ENCODE measurements at places on chromosomes 16 and 17.

DNA sequence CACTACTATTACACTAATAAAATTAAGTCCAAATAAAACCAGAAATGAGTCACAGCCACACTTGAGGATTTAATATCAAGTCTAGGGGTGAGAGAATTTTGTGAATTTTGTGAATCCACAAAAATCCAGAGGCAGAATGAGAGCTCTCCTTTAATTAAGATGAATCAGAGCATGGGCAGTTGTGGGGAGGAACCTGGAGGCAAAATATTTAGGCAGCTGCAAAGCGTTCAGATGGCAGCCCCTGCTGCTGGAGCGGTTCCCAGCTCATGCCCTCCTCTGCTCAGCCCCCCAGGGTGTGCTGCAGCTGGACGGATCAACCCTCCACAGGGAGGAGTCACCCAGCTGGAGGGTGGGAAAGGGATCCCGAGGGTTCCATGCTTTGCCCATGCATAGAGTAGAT, 43.4 kb upstream of the IRX6 start:
- DNase-seq = no peak

DNA sequence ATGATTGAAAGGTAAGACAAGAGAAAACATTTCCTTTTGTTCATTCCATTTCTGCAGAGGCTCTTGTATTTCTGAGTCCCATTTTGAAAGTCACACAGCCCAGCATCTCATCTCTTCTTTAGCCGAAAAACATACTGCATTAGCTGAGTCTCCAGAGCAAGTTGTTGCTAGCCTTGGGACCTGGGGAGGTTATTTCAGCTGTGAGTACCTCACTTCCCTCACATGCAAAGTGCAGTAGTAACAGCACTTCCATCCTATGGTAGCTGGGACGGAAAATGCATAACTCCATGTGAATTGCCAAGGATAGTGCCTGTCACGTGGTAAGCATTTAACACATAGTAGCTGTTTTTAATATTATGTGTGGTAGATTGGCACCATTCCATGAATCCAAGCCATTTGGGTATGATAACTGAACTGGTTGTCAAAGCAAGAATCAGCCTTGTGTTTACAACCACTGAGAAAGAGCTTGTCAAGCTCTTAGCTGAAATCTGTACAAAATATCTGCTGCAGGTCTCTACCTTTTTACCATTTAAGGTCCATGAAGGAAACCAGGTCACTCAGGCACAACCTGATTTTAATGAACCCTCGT, 345.7 kb downstream of the CDH13 start:
- no peak for DNase-seq

- no peak for DNase-seq
Observed at GRCh38 chr17:48995304-48995973, 1.7 kb upstream of the IGF2BP1 start.

DNA sequence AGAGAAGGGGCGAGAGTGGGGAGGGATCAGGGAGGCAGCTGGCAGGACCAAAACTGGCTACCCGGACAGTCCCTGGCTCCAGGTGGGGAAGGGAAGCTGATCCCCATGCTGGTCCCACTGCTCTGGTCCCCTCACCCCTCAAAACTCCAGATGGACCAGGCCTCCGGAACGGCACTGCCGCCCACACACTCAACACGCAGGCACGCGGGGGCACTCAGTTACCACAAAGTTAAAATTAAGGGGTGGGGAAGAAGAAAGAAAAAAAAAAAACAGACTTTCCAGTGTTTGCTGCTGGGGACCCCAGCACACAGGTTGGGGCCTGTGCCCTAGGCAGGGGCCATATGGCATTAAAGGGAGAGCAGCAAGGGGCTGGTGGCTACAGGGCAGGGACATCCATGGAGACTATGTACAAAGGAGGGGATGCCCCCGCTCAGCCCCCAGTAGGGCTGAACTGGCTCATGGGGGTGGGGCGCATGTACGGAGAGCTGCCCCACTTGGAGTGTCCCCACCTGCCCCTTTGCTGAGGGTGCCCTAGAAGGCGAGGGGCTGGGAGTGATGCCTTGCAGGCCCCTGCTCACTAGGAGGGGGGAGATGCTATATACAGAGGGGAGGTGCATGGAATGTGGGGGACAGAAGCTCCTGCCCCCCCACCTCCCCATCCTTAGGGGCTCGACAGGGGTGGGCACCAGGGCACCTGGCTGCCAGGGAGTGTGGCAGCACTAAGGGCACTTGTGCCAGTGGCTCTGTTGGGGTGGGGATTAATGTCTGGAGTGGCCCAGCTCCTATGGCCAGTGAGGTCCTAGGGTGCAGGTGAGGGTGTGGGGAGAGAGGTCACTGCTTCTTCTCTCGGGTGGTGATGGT, 5.6 kb downstream of the TP53I13 start:
- no peak for DNase-seq

DNA sequence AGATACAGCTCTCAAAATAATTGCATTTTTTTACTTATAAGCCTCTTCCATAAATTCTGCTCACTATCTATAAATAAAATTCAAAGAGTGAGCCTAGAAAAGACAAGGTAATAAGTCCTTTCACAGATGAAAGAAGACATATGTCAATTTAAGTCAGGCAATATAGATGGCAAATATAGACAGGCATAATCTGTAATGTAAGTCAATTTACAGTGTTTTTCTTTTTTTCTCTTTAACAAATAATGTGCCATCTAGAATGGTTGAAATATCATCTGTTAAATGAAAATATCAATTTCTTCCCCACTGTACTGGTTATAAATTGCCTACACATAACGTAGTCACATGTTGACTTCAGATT, 1409.2 kb upstream of the GOT2 start:
- DNase-seq = no peak

DNA sequence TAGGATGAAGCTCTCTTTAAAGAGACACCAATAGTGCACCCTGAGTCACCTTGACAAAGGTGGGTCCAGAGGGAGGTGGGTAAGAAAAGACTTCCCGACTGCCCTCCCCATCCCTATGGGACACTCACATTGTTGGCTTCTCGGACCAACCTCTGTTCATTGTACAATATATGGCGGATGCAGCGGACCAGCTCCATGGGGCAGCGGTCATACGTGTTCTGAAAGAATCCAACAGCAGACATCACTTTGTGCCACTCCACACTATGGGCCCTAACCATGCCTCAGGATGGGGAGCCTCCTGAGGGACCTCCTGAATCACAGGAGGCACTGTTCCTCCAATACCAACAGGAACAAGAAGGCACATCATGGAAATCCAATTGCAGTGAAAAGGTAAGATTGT, 30.4 kb upstream of the GHDC start:
- DNase-seq = no peak

GRCh38 chr16:81410643-81411293, 33.8 kb upstream of the CMIP start:
- no peak for DNase-seq

DNA sequence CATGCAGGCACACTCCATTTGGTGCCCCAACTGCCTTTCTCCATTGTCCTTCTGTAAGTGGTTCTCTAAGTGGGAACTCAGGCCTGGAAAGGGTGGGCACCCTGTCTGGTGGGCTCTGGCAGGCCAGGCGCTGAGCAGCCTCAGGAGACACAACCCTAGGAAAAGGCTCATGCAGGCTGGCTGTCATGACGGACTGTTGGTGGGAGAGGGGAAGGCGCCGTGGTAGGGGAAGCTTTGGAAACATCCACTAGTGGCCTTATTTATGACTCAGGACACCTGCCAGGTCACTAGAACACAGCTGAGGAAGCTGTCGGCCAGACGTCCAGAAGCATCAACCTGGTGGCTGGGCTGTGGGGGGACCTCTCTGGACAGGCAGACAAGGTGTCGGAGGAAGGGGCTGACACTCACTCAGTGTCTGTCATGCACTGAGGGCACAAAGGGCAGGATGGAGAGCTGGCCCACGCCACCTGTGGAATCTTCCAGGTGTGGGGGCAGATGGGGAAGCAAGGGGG, 216.0 kb downstream of the SEC14L1 start:
- no peak for DNase-seq

DNA sequence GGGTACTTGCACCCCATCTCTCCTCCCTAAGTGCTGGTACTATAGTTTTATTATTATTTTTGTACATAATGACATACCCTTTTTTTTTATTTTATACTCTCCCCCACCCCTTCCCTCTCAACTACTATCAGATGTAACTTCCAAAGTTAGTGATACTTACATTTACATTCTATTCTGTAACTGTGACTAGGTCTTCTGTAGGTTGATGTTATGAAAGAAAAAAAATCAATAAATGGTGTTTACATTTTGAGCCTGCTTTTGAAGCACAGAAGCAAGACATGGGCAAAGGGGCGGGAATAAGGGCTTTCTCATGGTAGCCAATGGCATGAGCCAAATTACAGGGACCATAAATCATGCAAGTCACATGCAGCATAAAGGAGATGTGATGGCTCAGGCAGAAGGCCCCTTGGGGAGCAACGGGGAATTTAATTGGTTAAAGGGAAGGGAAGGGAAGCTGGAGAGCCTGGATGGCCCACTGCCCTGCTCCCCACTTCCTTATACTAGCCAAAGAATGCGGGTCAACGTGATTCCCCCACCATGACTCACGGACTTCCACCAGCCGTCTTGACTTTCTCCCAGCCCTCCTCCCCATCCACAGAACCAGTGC, 2.4 kb upstream of the ACSF2 start:
- DNase-seq = no peak

DNA sequence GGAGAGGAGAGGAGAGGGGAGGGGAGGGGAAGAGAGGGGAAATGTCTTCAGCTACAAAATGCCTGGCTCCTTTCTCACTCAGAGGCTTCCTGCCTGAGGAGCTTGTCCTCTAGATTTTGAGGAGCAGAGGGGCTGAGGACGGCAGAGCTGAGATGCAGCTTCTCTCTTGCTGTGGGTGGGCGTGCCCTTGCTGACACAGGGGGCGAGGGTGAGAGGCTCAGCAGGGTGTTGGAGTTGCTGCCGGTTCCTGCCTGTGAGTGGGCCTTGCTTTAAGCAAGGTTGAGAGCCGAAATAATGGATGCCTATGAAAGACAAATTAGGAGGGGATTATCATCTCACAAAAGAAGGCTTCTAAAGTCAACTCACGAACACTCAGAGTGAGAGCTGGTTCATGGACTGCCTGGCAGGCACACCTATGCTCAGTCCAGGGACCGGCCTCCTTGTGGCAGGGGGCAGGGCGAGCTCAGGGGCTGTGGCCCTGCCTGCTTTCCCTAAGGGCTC, 215.6 kb downstream of the MSI2 start:
- DNase-seq = no peak

GRCh38 chr17:1007310-1008007, 10.5 kb downstream of the TIMM22 start:
- DNase-seq = no peak

DNA sequence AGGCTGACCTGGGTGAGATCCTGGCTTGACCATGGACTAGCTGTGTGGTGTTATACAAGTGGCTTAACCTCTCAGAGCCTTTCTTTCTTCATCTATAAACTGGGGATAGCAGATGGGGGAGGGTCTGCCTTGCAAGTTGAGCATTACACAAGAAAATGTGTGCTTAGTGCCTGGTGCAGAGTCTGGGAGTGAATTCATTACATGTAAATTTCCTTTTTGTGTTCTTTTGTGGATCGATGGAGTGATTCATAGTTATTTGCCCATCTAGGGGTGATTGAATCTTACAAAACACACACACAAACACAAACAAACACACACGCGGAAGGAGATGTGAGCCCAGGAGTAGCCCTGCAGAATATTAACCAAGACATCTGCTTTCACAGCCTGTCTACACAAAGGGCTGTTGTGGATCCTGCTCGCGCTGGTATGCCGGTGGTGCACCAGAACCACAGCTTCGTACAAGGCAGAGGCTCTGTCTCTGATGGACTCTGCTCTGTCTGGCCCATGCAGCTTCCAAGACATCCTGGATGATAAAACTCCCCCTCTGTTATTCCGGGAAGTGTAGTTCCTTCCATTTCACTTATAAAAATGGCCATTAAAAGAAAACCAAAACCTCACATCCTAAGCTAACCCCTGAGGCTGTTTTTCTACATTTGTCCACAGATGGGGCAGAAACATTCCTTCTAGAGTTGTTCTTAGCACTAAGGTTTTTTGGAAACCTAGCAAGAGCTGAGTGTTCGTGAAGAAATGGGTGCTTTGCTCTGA, 86.1 kb downstream of the UTP18 start:
- DNase-seq = no peak

GRCh38 chr16:8943001-8943763, 20.5 kb downstream of the USP7 start:
- no peak for DNase-seq

DNA sequence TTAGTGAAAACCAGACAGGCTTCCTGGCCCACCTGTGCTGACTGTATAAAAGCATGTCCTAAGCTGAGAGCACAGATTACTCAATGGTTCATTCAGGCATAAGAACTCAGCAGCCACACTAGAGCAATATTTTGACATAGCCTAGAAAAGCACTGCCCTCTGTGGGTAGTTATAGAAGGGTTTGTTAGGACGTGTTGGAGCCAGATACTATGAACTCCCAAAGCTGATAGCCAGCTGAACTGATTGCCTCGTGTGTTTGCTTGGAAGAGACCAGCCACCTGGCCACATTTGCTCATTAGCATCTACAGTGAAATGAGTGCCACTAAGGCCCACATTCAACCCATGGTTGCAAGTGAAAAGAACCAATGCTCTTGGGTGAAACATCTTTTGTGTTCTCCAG, 30.8 kb upstream of the ABCA5 start:
- no peak for DNase-seq

- DNase-seq = peak; percentile 3
Observed at GRCh38 chr17:20008242-20009051, 712 bp upstream of the SPECC1 start.

DNA sequence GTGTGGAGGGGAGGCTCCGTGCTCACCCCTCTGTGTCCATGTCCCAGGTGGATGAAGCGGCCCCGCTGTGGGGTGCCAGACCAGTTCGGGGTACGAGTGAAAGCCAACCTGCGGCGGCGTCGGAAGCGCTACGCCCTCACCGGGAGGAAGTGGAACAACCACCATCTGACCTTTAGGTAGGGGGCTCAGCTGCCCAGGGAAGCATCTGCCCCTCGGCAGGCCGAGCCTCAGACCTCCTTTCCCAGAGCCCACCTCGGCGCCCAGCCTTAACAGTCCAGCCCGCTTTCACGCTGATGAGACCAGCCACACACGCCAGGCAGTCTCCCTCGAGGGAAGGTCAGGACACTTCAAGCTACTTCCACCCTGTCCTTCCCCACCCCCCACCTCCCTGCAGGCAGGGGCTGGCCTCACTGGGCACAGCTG, 12.7 kb downstream of the MMP15 start:
- no peak for DNase-seq

- no peak for DNase-seq
Observed at GRCh38 chr16:30850246-30850645, 43.6 kb downstream of the BCL7C start.

DNA sequence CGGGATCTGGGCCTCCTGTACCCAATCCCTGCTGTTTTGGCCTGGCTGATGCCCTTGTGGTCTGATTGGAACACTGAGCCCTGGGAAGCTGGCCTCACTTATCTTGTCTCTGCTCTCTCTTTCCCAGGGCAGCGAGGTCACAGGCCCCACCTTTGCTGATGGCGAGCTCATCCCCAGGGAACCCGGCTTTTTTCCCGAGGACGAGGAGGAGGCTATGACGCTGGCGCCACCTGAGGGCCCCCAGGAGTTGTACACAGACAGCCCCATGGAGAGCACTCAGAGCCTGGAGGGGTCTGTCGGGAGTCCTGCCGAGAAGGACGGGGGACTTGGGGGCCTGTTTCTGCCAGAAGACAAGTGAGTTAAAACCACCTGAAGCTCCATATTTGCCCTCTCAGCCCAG, 126.0 kb downstream of the RAB11FIP4 start:
- DNase-seq = no peak

GRCh38 chr16:2475413-2476344, 752 bp downstream of the TBC1D24 start:
- peak; percentile 47 for DNase-seq
